ENCODE measurements at places on chromosomes 16 and 17.
A peak's percentile ranks its signal among the peaks of the same experiment; 100 is the strongest.

DNA sequence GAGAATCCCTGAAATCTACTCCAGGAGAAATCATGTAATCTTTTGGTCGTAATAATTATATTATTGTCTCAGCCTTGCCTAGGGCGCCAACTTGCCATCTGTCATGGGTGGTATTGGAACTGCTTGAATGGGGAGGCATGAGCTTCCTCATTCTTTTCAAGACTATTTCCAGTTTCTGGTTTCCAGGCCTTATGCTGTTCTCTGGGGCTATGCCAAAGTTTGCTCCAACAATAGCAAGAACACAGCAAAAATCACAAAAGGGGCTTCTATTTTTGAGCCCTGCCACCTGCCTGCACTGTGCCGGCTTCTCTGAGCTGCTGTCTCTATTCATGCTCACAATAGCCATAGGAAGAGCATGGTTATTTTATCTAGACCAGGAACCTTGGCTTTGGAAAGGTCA is 111.7 kb downstream of the SPECC1 start:
- DNase-seq = peak; percentile 66

DNA sequence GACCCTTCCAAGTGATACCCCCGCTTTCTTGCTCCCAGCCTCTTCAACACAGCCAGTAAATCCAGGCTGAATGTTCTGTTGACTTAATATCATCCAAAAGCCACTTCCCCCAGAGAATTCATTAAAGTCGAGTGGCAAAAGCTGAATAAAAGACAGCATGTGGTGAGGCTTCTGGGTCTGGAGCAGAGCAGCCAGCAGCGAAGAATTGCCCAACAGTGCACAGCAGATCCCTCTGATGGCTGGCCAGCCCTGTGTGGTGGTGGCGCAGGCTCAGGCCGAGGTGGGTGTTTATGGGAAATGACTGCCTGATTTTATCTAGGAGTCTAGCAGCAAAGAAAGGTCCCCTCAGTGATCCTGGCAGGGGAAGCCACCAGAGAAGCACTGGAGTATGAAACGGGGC is 30.3 kb upstream of the RCVRN start:
- no peak for DNase-seq

DNA sequence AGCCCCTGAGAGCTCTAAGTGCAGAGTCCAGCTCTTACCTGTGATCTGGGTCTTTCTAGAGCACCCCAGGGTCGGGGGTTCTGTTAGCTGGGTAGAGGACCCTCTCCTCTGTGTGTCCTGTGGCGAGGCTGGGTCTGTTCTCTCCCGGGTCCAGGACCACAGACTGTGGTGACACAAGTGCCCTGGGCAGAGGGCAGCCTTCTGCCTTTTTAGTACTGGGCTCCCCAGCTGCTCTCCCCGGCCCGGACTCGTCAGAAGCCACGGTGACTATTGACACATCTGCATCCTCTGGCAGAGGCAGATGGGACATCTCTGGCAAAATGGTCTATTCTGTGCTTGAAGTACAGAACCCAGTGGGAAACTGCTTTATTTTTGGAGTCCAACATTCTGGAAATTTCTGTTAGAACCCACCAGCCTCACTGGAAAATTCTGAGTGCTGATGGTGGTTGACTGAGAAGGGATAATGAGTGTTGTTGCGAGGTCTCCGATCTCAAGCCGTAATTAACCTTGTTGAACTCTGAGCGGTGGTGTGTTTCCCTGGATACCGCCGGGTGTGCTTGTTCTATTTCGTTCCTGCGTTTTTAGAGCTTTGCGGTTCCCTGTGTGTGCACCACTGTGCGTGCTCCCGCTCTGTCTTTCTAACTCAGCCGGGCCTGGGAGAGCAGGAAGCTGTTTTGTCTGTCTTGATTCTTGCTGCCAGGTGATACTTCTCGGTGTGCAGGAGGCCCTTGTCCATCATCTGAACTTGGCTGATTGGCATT is 26.0 kb upstream of the NUDT16L1 start:
- no peak for DNase-seq

GRCh38 chr16:29811896-29812665 is at the start of gene PRRT2:
PRRT2 (plus strand) TSS chr16:29812193; CDS start chr16:29813055, 862 bp downstream.
- peak; percentile 70 for DNase-seq

DNA sequence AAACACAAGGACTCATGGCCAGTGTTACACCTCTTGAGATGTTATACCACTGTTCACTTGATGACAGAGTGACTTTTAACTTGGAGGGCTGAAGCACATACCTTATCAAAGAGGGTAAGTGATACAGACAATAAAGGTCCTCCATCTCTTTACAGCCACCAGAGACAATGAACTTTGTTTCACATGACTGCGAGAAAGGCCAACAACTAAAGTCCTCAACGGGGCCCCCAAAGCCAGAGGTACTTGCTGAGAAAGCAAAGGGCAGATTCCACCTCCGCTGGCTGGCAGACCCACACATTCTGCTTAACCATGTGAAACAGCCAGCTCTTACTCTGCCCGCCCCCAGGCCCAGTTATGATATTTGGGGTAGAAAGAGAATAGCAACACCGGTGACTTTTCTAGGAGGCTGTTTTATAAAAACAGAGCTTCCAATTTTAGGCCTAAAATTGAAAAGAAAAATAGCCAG is 21.4 kb downstream of the DCUN1D3 start:
- DNase-seq = no peak

- DNase-seq = no peak
Observed at GRCh38 chr16:79672524-79672923, 72.0 kb upstream of the MAF start.

DNA sequence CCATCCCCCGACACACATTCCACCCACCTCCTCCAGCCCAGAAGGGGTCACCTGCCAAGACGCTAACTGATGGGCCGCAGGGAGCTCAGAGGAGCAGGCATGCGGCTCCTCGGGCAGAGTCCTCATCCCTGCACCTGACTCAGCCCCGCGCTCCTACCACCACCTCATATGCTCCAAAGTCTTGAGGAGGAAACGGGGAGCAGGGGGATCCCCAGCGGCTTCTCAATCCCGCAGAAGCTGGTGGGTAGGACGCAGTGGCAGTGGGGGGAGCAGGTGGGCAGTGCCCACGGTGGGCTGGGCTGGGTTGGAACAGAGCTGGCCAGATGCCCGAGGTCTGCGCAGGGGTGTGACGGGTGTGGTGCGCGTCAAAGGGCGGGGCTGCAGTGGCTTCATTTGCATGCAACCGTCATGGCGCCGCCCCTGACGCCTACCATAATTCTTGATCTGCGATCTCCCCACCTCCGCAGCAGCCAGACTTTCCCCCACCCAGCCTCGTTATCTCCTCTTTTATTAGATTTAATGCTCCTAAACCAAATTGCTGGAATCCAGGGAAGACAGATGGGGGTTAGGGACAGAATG is 39.0 kb upstream of the EMP2 start:
- DNase-seq = peak; percentile 70

DNA sequence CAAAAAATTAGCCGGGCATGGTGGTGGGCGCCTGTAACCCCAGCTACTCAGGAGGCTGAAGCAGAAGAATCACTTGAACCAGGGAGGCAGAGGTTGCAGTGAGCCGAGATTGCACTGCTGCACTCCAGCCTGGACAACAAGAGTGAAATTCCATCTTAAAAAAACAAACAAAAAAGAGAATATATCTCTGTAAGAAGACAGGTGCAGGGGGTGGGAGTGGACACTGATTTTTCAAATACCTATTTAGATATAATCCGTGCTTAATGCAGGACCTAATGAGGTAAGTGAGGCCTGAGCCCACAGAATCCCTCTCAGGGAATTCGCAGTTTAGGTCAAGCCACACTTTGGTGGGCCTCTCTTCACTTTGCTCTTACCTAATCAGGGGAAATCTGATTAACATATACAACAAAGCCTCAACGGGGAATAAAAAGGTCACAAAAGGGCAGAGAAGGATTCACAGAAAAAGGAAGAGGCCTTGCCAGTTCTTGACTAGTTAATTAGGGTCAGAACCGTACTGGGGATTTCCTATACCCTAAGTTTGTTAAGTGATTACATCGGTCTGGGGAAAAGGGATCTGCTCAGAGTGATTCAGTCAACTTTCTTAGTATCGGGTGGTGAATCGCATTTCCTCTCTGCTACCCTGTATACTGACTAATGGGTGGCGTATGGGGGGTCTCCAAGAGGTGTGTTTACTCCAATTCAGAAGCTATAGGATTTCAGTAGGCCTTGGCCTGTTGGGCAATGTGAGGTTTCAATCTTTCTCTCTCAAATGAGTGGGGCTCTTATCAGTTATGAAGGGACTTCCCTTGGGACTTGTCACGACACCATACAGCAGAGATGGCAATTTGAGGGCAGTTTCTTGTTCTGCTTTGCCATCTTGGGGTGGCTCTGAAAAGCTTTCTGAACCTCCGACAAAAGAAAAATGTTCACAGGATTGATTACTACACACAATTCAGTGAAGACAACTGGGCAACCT is 1.9 kb upstream of the NFAT5 start:
- DNase-seq = no peak

DNA sequence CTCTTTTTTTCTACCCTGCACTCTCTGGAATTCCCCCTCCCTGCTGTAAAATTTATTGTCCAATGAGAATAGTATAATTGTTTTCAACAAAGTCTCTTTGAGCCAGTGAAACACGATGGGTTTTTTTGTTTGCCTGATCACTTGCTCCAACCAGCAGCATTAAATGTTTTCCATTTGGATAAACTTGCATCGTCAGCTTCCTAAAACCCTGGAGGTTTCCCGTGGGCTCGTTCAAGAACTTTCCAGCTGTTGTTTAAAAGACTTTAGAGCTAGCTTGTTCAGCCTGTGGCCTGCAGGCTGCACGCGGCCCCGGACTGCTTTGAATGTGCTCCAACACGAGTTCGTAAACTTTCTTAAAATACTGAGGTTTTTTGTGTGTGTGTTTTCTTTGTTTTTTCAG is 14.9 kb downstream of the NAGPA start:
- no peak for DNase-seq

- DNase-seq = no peak
Observed at GRCh38 chr17:62625184-62625869, 2.1 kb upstream of the MRC2 start.

DNA sequence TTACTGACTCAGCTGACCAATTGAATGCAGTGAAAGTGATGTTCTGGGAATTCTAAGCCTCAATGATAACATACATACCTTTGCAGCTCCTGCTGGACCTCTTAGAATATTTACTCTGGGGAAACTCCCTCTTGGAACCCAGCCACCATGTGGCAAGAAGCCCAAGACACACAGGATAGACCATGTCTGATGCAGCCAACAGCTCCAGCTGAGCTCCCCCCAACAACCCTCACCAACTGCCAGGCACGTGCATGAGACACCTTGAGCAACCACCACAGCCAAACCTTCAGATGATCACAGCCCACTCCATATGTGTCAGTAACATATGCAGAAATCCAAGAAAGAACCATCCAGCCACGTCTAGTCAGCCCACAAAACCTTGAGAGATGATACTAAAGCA is 53.0 kb downstream of the XYLT1 start:
- no peak for DNase-seq

DNA sequence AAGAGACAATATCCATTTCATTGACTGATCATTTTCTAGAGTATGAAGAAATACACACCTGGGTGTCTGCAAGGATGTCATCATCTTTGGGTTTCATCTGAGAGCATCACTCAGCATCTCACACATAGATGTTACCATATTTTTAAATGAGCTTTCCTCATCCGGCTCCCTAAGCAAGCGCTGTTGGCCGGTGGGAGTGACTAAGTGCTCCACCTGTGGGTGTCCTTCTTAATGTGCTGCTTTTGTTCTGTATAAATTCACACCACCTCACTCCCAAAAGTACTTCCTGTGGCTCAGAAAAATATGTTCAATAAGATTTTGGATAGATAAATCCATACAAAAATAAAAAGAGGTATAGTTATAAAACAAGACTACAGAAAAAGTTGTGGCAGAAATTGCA is 7.4 kb downstream of the SSTR2 start:
- no peak for DNase-seq

DNA sequence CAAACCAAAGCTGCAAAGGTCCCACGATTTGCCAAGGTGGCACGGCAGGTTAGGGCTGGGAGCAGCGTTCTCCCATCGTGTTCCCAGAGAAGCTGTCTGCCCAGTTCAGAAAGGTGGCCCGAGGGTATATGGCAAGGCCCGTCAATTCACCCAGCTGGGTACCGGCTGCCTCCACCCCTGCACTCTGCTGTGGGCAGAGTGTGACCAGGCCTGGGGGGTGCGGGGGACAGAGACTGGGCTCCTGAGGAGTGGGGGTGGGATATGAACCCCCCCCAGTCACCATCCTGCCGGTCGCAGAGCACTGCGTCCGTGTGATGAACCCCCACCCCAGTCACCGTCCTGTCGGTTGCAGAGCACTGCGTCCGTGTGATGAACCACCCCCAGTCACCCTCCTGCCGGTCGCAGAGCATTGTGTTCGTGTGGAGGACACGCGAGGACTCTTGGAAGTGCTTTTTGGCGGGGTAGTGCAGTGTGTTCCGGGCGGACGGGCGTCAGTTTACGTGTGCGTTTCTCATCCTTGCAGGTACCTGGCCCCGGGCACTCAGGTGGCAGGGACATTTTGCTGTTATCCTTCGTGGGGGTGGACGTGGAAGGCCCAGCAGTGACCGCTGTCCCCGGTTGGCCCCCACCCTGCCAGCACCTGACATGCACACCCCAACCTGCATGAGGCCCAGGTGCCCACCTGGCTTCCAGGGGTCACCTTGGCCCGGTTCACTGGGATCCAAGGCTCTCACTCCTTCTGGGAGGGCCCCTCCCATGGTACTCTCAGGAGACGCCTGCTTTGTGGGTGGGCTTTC is 2.7 kb upstream of the FASN start:
- no peak for DNase-seq

- no peak for DNase-seq
Observed at GRCh38 chr16:53545433-53545832, 42.4 kb upstream of the AKTIP start.

DNA sequence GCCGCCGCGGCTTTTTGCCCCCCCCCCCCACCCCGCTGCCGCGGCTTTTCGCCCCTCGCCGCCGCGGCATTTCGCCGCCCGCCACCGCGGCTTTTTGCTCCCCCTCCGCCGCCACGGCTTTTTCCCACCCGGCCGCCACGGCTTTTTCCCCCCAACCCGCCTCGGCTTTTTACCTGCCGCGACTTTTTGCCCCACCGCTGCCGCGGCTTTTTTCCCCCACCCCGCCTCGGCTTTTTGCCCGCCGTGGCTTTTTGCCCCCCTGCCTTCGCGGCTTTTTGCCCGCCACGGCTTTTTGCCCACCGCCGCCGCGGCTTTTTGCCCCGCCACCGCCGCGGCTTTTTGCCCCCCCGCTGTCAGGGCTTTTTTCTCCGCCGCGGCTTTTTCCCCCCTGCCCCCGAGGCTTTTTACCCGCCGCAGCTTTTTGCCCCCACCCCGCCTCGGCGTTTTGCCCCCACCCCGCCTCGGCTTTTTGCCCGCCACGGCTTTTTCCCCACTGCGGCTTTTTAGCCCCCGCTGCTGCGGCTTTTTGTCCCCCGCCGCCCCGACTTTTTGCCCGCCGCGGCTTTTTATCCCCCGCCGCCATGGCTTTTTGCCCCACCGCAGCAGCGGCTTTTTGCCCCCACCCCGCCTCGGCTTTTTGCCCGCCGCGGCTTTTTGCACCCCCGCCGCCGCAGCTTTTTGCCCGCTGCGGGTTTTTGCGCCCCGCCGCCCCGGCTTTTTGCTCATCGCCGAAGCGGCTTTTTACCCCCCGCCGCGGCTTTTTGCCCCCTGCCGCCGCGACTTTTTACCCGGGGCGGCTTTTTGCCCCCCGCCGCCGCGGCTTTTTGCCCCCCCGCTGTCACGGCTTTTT is 527.8 kb upstream of the WSB1 start:
- no peak for DNase-seq

All from putamen (tissue), 1 donor.